ENCODE measurements at places on chromosomes 16 and 17.

- no peak for DNase-seq
Observed at GRCh38 chr17:18195246-18195645, 11.6 kb downstream of the ALKBH5 start.

- no peak for DNase-seq
Observed at GRCh38 chr17:51653878-51654277, 393.5 kb downstream of the UTP18 start.

GRCh38 chr16:24337013-24337412 lies 80.9 kb downstream of the CACNG3 start:
- no peak for DNase-seq

GRCh38 chr17:62911114-62911513 lies 54.9 kb upstream of the TANC2 start:
- DNase-seq, result no peak

DNA sequence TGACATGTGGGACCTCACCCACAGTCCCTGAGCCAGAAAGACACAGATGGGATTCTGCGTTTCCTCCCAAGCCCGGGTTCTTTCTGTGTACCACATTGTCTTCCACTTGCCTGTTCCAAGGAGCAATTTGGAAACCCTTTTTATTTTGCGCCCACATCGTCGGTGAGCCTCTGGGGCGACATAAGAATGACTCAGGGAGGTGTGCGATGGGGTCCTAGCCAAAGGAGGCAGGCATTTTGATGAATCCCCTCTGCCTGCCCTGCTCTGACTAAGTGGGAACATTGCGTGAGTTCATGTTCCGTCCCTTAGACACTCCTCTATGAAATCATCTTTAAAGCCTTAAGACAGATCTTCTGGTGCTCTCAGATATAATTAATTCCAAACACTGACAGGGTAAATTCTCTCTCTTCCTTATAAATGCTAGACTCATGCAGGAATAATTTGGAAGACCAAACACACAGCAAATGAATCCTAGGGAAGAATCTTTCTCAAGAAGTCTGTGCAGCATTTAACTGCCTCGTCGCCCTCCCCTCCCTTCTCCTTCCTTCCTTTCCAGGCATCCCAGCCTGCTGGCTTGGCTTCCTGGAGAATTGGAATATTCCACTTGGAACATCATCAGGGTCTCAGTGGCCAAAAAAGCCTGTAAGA lies 52.7 kb upstream of the FOXF1 start:
- DNase-seq, result no peak

GRCh38 chr16:30010844-30011713 lies at the start of gene DOC2A:
TSS of gene DOC2A (minus strand) at chr16:30011027. CDS start at chr16:30010222, 805 bp downstream.
- peak; percentile 35 for DNase-seq

DNA sequence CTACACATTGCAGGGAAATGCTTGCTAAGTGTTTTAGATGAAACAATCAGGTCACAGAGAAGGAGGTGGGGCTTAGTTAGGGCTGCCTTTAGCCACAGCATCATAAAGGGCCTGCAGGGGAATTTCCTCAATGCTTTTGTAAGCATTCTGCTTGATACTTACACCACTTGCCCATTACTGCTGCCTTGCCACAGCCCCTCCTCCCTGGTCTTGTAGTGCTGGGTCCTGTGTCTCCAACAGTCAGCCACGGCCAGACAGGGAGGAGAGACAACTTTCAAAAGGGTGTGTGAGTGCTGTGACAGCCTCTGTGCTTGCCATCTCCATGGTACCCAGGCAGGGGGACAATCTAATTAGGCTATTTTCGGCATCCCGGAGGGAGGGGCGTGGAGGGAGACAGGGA lies 111.2 kb downstream of the SHISA9 start:
- no peak for DNase-seq

GRCh38 chr17:49815761-49816281 lies 27.3 kb downstream of the KAT7 start:
- no peak for DNase-seq

GRCh38 chr17:10807704-10808128 lies 3.8 kb upstream of the TMEM238L start:
- DNase-seq, result no peak

- DNase-seq, result no peak
Observed at GRCh38 chr17:27918498-27918897, 25.3 kb upstream of the LYRM9 start.

DNA sequence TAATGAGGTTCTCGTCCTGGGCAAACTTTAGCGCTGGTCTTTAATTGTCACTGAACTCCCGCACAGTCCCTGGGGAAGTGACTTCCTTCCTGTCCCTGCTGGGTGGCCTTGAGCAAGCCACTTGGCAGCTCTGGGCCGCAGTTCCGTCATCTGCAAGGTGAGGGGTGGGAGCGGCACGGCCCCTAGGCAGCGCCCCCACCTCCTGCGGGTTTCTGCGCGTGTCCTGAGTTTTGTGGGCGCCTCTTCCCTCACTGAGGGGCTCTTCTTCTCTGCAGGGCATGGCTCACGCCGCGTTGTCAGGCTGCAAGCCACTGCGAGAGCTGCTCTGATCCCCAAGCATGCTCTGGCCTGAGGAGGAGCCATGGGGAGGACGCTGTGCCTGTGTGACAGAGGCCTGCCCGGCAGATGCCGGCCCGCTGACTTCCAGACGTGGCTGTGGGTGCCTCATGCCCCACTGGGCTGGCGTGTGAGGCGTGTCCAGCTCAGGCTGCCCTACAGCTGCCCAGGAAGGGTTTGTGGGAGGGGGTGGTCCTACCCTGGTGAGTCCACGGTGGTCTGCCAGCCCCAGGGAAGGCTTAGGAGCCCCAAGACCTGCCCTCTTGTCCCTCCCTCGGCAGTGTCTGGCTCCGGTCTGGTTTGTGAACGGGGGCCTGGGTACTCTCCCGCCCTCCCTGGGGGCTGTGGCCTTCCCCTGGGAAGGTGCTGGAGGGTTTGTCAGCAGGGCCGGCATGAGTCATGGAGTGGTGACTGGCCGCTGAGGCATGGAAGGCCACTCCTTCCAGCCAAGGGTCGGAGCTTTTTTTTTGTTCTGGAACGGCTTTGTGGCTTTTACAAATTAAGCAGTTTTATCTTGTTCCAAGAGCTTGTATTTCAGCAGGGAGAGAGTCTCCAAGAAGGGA lies 182.0 kb downstream of the SEC14L1 start:
- no peak for DNase-seq

GRCh38 chr16:79632289-79632688 lies 31.8 kb upstream of the MAF start:
- DNase-seq, result no peak

- no peak for DNase-seq
Observed at GRCh38 chr16:31186930-31187807, 7.2 kb downstream of the FUS start.

DNA sequence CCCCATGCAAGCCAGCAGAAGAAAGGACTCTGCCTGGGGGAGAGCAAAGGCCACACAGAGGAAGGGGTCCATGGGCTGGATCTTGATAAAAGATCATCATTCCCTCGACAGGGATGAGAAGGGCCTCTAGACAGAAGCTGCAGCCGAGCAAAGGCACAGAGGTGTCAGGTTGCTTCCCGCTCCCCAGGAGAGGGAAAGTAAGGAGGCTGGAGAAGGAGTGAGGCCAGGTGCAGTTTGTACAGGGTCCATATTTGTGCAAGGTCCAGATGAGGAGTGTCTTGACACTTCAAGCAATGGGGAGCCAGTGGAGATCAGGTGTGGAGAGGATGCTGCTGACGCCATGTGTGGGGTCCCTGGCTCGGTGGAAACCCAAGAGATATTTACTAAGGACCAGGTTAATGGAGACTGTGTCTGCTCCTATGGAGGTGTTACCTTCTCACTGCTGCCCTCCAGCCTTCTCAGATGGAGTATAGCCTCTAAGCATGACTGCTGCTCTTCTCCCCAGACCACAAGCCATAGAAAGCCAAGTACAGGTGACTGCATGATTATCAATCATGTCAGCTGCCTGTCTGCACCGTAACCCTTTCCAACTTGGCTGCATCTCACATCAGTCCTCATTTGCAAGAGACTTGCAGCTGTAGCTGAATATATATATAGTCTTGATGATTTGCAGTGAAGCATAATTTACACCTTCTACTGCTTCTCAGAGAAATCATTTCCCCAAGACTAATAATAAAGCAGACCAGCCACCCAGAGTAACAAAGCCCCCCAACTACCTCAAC lies 21.1 kb downstream of the GAS7 start:
- DNase-seq, result no peak

- no peak for DNase-seq
Observed at GRCh38 chr17:6476076-6476809, 32.0 kb downstream of the PIMREG start.

DNA sequence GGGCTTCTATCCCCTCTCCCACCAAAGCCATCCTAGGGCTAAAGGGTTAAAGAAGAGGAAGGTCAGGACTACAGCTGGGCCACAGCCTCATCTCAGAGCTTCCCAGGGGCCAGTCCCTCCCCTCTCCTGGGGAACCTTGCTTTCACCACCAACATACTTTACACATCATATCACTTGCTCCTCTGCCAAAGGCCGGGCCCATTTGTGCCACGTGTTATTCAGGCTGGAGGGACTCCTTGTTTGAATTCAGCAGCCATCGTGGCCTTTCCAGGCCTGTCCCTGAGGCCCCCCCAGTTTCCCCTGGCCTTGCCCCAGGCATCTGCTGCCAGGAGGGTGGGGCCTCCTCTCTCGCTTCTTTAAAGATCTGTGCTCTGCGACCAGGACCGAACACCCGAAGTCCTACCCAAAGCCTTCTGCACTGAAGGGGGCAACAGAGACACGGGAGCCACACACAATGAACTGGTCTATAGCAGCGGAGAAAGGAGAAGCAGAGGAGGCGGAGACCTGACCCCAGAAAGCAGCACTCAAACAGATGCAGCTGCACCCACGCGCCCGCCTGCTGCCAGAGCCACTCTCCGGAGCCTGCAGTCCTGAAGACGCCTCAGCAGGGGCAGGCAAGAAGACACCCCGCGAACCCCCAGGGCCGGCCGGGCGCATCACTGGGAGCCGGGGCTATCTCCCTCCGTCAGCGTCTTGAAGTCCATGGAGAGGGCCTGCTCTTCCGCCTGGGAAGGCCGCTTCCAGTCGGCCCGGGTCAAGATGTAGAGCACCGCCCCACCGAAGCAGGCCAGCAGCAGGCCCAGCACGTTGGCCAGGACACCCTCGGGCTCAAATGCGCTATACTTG lies 12.1 kb downstream of the CYB561 start:
- DNase-seq, result no peak

- DNase-seq, result no peak
Observed at GRCh38 chr17:58974354-58974753, 132.3 kb downstream of the TRIM37 start.

- DNase-seq, result peak; percentile 8
Observed at GRCh38 chr16:88347656-88348376, 34.9 kb upstream of the ZNF469 start.

DNA sequence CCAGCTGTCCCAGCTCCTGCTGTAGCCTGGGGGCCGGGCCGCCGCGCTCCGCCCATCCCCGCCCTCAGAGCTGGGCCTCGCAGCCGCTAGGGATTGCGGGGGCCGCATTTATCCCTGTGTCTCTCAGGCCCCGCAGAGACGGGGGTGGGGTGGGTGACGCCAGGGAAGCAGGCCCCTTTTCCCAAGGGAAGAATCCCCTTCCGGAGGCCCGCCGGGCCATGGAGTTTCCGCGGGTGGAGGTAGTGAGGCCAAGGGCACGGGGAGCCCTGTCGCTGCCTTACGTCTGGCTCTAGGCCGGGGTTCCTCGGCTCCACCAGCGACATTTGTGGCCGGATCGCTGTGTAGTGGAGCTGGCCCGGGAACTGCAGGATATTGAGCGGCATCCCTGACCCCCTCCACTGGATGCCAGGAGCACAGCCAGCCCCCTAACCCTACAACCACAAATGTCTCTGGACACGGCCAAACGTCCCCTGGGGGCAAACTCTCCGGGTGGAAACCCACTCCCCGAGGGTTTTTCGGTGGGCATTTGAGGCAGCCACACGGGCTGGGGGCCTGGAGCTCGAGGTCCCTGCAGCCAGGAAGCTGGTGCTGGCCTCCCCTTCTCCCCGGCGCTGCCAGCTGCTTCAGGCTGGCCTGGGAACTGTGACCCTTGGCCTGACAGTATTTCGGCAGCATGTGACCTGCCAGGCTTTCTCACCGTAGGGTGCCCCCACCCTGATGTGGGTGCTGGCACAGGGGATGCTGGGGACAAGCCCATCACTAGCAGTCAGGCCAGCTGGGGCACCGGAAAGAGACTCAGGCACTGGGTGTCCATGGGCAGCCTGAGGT lies 12.0 kb upstream of the CD300A start:
- DNase-seq, result no peak

GRCh38 chr16:10114409-10114808 lies 67.8 kb downstream of the GRIN2A start:
- no peak for DNase-seq

- no peak for DNase-seq
Observed at GRCh38 chr17:63447471-63448009, 1.4 kb upstream of the CYB561 start.

DNA sequence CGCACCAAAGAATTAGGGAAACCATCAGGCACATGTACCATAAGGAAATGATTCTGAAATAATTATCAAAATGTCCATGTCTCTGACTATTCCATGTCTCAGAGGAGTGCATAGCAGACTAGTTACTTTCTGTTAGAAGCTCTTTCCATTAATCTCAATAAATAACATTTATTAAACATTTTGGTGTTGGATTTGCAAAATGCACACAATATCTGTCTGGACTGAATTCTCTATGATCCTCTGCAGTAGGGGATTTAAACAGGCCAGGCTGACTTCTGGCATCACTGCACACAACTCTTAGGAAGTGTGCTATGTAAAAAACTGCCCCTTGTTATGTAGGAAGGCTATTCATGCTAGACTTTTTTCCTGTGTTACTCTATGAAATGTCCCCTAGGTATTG lies 283.3 kb upstream of the CDH5 start:
- no peak for DNase-seq

DNA sequence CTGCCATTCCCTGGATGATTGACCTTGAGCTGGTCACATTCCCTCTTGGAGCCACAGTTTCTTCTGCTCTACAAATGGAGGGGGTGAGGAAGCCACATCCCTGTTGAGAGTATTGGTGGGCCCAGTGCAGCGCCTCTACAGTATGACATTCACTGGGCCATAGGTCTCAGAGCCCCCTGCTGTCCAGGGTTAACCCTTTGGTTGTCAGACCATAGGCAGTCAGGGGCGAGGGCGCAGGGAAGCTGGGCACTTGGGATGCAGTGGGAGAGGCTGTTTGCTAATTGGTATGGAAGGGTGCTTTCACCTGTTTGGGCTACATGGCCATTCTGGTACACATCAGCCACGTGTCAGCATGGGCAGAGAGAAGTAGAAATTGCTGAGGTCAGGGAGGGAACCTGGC lies 27.3 kb upstream of the WFDC1 start:
- no peak for DNase-seq

GRCh38 chr16:64809876-64810629 lies 311.8 kb downstream of the CDH11 start:
- no peak for DNase-seq

All from activated CD4-positive, alpha-beta T cell treated with anti-CD3 and anti-CD28 coated beads, Interleukin-2, amount 50 U/mL, for 1 hour (primary cell).